ENCODE measurements at places on chromosomes 13 and 19.
A peak's percentile ranks its signal among the peaks of the same experiment; 100 is the strongest.

- no peak for DNase-seq
Measured at GRCh38 chr13:23752111-23753001, 136.8 kb downstream of the MIPEP start.

DNA sequence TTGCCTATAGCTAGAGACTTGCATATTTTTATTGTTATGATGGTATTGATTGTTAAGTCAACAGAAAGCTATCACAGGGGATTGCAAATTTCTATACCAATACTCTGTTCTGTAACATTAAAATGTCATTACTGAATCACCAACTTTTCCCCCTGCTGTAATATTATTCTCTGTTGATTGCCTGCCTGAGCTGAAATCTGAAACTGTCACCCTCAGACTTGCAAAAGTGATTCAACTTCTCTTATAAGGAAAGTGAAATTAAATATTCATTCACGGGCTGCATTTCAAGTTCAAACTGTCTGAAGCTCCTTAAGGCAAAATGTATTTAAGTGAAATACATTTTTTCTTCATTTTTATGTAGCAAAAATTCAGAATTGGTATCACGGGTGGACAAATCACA lies 723.2 kb downstream of the PCDH9 start:
- DNase-seq = no peak

GRCh38 chr19:15220833-15221232 lies 11.4 kb downstream of the EPHX3 start:
- DNase-seq = no peak

DNA sequence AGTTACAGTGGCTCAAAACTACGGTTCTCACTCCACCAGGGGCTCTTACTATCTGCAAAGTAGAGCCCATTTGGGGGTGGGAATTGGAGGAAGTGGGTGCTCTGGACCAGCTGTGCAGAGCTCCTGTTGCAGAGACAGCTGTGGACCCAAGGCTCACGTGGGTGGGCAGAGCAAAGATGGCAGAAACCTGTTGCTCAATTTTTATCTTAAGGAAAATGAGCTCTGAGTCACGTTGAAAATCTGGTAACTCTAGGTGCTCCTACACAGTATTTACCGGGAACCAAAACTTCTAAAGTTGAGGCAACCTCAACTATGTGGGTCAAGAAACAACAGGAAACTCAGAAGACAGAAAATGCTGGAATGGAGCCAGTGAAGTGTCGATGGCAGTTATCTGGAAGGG lies 30.2 kb upstream of the SLC15A1 start:
- no peak for DNase-seq

- no peak for DNase-seq
Measured at GRCh38 chr19:21264416-21264815, 64.8 kb downstream of the ZNF708 start.

DNA sequence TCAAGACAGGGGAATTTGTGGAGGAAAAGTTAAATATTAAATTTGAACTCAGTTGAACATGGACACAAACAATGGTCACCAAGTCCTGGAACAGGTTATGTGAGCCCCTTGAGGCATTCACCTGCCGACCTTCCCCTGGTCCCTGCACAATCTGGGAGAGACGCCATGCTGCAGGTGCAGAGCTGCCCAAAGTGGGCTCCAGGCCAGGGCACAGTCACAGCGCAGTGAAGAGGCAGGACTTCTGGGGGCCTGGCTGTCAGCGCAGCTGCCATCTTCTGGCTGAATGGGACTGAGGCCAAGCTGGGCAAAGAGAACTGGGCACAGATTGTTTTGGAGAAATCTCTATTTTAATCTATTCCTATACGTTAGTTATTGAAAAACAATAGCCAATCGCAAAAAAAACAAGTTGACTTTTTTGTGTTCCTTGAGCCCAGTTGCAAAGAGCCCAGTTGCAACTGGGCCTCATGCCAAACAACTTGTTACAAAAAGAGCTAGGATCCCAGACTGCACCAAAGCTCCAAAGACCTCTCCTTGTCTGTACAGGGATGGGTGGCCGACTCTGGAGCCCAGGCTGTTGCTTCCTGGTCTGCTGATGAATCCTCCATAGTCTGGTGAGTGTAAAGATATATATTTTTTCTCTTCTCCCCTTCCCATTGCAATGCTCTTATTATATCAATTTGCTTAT lies 1.2 kb upstream of the ZNF626 start:
- peak; percentile 55 for DNase-seq

DNA sequence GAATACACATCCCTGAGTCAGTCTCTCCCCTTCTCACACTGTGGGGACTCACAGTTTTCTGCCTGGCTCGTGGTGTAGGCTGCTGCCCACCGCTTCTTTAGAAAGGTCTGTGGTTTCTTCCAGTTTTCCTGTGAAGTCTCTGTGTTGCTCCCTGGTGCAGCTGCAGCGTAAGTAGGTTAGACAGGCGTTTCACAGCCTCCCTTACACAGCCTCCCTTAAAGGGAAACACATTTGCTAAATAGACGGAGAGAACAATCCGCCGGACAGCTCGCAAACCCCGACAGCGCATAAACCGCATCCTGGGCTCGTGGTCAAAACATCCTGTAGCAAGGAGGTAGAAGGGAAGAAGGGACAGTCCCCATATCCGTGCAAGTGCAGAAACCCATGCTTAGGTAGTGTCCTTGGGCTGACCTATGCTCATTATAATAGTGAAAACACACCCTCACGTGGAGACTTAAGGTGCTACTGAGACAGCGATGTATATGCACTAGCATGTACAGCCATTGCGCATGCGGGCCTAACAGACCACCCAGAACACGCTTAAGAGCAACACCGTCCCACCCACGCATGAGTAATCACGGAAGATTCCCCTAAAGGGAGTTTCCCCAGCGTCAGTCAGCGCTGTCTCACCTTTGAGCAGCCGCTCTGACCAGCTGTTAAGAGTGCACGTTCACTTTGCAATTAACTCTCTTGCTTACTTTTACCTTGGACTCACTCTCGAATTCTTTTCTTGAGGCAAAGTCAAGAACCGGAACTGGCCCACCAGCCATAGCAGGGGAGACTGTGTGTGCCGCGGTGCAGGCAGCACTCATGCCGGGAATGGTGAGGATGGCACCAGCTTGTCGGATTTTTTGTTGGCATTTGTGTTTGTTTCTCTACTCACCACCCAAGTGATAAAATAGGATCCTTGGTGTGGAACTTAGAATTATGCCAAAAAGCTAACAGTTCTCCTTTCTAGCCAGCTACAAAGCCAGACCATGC lies 16.6 kb downstream of the SIGLEC8 start:
- no peak for DNase-seq

DNA sequence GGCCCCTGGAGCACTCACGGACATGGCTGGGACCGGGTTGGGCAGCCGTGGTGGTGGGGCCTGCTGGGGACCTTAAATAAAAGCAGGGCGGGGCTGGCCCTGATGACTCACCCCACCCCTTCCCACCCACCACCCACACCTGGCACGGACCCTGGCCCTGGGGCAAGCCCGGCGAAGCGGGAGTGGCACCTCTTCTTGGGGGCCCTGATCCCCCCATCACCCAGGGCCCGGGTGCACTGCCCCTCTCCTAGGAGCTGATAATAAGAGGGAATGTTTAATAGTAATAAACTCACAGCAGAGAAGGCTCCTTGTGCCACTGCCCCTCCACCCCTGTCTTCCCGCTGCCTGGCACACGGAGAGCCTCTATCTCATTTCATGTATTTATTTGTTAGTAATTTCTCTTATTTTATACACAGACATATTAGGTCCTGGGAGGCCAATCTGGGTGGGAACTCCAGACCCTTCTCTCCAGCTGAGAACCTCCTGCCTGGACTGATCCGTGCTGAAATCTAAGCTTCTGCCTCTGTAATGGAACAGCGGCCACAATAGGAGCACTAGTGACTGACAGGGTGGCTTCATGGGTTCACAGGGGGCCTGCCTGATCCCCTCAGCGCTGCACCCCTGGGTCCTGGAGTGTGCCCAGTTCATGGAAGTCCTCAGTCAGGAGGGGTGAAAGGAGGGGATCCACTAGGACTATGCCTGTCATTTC lies at the start of gene LGALS7:
TSS of gene LGALS7 (minus strand) at position 49 of the 709 bp plus-strand sequence. CDS start at position 24, 25 bp downstream.
- DNase-seq = no peak

DNA sequence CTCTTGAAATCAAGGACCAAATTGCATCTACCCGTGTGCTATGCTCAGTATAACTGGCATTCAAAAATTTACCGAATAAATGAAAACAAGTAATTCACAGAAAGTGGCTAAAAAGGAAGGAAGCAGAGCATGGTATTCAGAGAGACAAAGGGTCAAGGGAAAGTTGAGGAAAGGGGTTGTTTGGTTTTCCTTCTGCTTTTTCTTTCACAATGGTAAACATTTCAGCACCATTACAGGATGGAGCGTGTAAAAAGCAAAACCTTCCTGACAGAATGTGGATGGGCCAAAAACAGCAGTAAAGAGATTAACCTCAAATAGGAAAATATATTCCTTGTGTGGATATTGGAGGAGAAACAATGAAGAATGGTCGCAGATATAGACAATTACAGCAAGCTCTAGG lies 14.8 kb downstream of the DIAPH3 start:
- no peak for DNase-seq

- DNase-seq = no peak
Measured at GRCh38 chr13:60754211-60755090, 357.4 kb downstream of the TDRD3 start.

GRCh38 chr13:40923867-40924266 lies 95.2 kb downstream of the ELF1 start:
- DNase-seq = no peak

DNA sequence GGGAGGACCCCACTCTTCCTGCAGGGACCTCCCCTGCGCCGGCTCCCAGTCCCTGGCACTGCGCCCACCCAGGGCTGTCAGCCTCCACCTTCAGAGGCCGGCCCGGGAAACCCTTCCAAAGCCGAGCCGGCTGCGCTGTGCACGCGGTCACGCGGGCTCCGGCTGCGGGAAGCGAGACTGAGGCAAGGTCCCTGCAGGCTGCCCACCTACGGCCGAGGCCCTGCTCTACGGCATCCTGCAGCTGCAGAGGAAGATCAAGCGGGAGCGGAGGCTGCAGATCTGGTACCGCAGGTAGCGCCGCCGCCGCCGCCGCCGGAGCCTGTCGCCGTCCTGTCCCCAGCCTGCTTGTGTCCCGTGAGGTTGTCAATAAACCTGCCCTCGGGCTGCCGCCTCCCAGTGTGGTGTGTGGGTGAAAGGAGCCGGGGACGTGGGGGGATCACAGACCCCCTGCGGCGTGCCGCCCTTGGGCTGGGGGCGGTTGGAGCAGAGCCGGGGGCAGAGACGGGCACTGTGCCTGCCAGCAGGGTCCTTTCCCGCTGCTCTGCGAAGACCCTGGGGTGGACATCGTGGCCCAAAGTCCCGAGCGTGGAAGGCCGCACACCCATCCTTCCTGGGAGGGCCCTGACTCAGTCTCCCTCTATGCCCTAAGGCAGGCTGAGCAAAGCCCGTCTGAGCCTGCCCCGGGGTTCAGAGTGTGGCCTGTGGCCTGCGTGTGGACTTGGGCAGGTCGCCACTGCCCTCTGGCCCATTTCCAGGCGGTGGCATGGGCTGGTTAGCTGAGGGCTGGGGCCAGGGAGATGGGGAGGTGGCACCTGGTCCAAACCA lies 5.9 kb downstream of the GAMT start:
- DNase-seq = no peak

DNA sequence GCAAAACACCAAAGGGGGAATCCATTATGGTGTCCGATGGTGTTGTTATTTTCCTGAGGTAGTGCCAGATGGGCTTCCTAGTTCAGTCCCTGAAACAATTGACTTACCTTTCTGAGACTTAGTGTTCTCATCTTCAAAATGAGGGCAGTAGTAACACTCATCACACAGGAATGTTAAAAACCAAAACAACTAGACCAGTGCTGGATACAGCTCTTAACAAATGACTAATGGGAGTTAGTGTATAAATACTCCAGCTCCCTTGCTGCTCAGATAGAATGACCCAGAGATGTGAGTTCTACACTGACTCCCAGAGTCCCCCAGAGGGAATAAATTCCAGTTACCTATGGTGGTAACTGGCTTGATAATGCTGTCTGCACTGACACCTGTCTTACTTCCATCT lies 49.9 kb downstream of the MBD3L2B start:
- DNase-seq = no peak

All from NCI-H1092 treated with DMSO at 0.1 percent for 48 hours (cell line).